ENCODE measurements at places on chromosomes 3 and 15.

DNA sequence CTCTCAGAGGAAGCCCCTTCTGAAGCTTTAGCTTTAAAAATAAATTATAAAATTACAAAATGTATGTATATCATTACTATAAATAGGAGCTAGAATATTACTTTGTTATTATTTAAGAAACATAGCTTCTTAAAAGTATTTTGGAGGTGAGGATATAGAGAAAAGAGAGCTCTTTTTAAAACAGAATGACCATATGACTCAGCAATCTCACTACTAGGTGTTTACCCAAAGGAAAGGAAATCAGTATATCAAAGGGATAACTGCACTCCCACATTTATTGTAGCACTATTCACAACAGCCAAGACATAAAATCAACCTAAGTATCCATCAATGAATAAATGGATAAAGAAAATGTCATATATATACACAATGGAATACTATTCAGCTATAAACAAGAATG is 119.6 kb downstream of the DMXL2 start:
- no peak for DNase-seq

- DNase-seq = no peak
Observed at GRCh38 chr3:144760831-144761230, 789.2 kb downstream of the DIPK2A start.

DNA sequence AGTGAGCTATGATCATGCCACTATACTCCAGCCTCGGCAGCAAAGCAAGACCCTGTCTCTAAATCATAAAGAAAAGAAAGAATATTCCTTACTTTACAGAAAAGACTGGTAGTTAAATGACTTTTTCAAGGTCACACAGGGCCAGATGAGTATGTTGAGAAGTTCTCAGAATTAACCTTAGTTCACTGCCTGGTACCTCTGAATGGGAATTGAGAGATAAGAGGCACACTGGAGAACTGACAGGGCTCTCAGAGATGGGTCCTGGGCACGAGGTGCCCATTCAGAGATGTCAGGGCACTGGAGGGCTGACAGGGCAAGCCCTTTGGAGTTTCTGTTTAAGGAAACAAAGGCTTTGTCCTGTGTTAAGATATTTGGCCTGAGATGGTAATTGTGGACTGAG is 157.7 kb downstream of the PDE8A start:
- DNase-seq = no peak

- no peak for DNase-seq
Observed at GRCh38 chr3:114450008-114450596, 156.3 kb downstream of the TIGIT start.

- no peak for DNase-seq
Observed at GRCh38 chr15:57881361-57881760, 174.8 kb downstream of the POLR2M start.

DNA sequence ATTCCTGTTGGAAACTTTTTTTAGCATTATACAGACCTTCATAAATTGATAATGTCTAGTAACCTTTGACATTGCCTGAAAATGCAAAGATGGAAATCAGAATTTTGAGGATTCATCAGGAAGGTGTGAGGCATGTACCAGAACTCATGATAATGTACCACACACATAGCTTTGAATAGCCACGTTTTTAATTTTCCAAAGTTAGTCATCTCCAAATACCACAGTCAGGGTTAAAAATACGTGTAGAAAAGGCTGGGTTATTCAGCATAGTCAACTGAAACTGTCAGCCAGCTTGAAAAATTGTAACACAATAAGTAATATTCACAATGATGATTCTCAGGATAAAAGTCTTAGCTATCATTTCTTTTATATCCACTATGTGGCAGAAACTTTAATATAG is 102.0 kb upstream of the THRB start:
- no peak for DNase-seq

DNA sequence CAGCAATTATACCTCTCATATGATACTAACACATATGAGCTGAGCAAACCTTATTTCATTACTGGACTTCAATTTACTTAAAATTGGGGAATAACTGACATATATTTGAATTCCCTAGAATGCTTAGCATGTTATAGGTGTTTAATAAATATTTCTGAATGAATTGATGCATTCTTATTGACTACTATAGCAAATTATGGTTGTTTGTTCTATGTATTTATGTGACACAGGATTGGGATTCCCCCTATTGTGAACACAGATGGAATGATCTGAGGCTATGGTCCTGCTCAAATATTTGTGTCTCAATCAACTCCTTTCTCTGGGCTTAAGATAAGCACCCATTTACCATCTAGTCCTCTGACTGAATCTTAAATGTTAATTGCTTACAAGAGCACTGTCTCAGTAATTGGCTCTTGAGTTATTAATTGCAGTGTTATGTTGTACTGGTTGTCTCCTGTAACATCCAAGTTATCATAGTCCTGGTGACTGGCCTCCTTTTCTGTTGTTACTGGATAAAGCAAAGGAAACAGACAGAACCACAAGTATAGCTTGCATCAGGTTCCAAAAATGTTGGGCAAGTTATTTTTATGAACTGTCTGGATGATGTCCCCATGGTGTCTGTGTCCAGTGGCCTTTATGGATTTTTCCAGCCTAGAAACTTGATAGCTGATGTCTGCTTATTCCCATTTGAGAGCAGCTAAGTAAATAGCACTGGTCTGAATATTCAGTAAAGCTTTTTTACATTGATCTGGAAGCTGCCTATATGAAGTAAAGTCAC is 2.3 kb upstream of the UACA start:
- no peak for DNase-seq

DNA sequence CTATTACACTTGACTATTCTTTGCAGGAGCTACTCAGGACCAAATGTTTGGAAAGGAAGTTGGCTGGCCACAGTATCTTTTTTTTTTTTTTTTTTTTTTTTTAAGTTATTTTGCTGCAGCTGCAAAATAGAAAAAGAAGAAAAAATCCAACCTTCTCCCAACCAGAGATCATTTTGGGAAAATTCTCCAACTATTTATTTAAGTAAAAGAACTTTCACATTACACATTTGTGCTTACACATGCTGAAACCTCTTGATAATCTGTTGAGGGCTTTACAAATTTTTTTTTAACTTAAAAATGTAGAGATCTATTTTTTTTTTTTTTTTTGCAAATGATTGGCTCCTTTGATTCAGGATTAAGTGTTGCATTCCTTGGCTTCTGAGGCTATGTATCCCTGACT is 148.0 kb downstream of the POLR2M start:
- no peak for DNase-seq

DNA sequence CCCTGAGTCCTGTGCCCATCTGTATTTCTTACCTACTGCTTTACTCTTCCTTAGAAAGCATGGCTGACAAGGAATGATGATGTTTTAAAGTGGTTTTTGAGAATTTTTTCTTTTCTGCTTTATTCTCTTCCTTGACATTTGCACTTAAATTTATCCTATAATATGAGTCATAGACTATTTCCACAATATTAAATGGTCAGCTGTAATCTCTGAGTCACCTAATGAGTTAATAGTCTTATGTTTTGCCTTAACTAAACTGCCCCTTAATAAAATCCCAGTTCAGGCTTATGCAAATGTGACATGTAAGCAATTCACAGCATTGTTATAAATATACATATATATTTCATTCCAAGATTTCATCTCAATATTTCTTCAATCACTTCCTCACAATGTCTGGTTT is 23.8 kb downstream of the MEIS2 start:
- DNase-seq = no peak

- DNase-seq = no peak
Observed at GRCh38 chr3:193660171-193660570, 67.2 kb downstream of the OPA1 start.

- no peak for DNase-seq
Observed at GRCh38 chr3:33386631-33387030, 53.6 kb downstream of the UBP1 start.
